ENCODE measurements at places on chromosomes 4 and X.

GRCh38 chrX:47683829-47684205, 24.8 kb upstream of the UXT start:
- no peak for DNase-seq

DNA sequence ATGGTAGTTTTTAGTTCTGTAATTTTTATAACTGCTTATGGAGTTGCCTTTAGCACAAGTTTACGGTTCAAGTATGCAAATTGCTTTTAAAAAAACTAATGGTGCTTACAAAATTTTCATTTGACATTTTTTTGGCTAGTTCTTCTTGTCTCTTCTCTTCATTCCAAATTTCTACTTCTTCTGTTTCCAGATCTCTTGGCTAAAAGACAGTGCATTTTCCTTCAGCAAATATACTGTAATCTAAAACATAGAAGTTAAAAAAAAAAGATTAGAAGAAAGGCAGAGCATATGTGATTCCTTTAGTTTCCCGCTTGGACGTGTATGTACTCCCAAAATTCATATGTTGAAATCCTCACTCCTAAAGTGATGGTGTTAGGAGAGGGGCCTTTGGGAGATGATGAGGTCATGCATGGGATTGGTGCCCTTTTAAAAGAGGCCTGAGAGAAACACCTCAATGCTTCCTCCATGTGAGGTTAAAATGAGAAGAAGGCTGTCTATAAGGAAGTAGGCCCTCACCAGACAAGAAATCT, 132.1 kb upstream of the NPY2R start:
- no peak for DNase-seq

DNA sequence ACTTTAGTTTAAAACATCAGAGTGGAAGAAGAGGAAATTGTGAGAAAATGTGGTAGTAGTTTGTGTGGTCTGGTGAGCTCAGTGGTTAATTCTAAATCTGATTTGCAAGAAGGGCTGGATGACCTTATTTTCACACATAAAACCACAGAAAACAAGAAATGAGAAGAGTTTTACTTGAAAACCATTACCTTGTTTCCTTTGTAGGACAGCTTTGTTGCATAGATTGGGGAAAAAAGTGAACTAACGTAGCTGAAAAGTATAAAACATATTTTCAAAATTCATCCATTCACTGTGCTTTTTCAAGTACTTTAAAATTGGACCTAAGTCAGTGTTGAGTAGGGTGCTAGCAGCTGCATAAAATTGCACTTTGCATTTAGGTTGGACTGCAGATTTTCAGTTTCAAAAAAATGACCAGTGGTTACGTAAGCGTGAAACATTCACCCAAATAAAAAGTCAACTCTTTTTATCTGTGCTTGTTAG, 211.3 kb downstream of the ARHGAP10 start:
- DNase-seq: no peak

- no peak for DNase-seq
Observed at GRCh38 chr4:2570551-2571222, 34.2 kb downstream of the FAM193A start.

DNA sequence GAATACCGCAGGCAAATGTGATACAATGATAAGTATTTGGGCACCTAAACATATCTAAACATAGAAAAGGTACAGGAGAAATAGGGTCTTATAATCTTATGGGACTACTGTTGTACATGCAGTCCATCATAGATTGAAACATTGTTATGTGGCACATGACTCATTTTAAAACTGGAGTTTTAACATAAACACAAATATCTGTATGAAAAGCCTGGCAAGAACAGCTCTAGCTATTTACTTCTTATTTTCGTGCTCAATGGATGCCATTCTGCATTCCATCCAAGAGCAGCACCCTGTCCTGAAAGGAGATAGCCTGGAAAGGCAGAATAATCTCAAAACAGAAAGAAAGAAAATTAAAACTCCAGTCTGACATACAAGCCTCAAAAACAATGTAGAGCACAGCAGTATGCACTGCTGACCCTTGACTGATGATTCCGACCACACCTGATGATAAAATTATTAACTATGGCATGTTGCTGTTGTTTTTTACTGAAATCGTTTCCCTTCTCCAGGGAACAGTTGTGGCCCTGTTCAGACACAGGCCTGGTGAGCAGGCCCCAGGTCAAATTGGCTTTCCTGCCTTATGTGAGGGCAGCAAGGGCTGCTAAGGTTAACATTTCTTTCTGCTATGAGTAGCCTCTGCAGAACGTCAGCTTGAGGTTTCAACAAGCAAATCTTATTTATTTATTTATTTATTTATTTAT, 152.7 kb downstream of the APBB2 start:
- no peak for DNase-seq

- DNase-seq: no peak
Observed at GRCh38 chr4:23887989-23888388, 1.9 kb downstream of the PPARGC1A start.

DNA sequence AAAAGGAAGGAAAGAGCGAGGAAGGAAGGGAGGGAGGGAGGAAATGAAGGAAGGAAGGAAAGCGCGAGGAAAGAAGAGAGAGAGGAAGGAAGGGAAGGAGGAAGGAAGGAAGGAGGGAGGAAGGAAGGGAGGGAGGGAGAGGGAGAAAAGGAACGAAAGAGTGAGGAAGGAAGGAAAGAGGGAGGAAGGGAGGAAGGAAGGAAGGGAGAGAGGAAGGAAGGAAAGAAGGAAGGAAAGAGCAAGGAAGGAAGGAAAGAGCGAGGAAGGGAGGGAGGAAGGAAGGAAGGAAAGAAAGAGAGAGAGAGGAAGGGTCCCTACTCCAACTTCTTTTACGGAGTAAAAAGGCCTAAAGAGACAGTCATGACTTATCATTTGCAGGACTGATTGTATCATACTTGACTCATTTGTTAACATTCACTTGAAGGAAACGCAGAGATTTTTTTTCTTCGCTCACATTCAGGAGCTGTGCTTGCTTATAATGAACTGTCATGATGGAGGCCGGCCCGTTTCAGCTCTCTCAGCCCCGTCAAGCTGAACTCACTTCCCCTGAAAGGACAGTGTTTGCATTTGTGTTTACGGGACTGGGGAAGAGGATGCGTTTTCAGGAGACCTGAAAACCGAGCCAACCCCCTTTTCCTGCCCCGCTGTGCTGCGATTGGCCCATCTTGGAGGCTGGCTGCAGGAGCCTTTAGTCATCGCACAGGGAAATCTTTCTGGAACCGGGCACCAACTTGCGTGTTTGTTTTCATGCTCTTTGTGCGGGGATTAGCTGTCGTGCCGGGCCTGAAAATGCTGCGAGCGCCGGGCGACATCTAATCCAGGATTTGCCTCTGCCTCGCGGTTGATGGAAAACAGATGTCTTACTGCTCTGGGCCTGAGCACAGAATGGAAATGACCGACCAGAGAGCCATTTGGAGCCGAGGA, 17.8 kb downstream of the TRIM2 start:
- DNase-seq: peak; percentile 83

DNA sequence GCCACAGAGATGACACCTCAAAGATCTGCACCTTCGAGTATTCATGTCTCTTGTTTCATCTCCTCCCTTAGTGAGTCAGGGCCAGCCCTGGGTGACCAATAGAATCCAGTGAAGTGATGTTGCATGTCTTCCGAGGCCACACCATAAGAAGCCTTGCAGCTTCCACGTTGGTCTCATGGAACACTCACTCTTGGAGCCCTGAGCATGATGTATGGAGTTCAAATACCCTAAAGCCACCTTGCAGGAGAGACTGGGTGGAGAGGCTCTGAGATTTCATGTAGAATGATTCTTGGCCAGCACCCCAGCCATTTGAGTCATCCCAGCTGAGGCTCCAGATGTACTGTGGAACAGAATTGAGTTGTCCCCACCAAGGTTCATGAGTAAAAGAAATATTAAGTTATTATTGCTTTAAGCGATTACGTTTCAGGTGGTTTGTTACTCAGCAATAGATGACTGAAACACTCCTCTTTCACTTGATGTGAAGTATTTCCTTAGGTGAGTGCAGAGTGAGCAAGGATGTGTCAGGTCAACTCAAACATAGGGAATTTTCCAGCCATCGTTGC, 5.0 kb upstream of the RP2 start:
- DNase-seq: no peak

DNA sequence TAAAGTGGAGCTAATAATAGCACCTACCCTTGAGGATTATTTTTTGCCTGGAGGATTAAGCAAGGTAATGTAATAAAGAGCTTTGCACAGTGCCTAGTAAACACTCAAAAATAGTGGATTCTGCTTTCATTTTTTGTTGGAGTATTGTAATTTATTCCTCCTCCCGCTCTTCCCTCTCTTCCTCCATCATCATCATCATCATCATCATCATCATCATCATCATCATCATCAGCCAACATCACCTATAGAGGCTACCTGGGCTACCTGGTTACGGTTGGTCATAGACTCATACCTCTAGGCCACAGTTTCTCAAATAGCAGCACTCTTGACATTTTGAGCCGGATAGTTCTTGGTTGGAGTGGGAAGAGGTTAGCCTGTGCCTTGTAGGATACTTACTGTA, 126.9 kb upstream of the TEX13A start:
- DNase-seq: no peak

- DNase-seq: no peak
Observed at GRCh38 chr4:42513748-42514492, 116.6 kb downstream of the SHISA3 start.

DNA sequence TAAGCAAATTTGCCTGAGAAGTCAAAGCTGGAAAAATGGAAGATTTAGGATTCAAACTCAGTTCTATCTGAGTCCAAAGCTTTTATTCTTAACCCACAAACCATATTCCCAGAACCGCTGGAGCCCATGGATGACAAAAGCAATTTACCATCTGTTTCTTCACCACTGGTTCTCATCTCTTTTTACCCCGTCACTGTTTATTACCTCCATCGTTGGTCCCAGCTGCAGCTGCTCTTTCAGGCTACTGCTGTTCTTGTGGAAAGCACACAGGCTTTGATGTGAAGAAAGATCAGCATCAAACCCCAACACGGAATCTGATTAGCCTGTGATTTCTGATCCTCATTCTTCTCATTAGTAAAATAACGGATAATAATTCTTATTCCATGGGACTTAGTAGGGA, 9.5 kb downstream of the FBXO8 start:
- DNase-seq: no peak

DNA sequence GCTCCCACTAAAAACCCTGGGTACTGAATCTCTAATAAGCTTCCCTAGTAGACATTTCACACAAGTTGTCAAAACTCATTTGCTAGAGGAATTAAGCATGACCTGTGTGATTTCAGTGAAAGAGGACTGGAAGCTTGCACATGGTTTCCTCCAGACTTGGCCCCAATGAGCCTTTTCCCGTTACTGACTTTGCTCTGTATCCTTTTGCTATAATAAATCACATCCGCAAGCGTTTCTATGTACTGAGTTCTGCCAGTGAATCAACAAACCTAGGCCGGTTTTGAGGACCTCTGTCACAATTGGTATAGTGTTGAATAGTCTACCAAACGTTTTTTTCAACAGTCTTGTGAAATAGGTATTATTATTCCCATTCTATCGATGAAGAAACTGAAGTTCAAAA, 8.2 kb downstream of the ATP11C start:
- no peak for DNase-seq

- DNase-seq: no peak
Observed at GRCh38 chrX:72125331-72126047, 6.2 kb downstream of the RTL5 start.

- DNase-seq: no peak
Observed at GRCh38 chr4:72084587-72085011, 52.8 kb downstream of the NPFFR2 start.

DNA sequence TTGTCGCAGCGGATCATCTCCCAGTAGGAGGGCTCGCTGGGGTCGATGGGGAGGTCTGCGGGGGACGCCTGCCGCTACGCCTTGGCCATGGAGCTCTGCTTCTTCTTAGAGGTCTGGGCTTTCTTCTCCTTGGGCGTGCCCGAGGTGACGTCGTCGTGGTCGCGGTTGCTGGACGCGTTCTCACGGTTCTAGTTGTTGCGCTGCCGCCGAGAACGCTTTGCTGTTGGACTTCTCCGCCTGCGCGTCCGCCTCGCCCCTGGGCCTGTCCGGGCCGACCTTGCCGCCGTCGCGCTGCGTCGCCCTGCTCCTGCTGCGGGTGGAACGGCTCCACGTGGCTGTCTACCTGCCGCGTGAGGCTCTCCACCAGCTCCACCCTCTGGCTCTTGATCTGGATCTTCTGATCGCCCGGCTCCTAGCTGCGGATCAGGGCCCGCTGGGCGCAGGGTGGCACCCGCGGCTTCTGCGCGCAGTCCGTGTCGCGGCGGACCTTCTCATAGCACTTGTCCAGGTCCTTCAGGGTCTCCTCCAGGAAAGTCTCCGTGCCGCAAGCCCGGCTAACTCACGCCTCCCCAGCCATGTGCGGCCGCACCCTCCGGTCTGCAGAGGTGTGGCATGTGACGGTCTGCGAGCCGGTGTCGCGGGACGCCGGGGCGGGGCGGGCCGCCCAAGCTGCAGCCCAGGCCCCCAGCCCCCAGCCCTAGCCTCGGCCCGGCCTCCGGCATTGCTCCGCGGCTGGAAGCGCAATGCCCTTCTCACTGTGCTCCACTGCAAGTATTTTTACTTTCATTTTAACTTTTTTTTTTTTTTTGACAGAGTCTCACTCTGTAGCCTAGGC, 40.5 kb upstream of the OGT start:
- peak; percentile 38 for DNase-seq

DNA sequence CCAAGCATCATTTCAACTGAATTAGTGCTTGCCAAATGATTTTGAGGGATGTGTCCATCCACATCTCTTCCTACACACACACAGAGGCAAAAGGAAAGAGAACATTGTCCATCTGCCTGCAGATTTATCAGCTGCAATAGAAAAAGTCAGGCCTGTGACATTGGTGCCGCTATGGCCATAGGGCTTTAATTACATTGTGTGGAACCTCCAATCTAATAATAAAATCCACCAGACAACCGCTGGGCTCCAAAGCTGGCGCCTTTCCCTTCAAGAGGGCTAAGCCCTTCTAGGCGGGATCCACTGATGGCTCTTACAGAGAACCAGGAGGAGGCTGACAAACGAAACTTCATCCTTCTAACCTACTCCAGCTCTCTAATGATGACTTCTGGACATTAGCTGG, 60.6 kb downstream of the PHOX2B start:
- no peak for DNase-seq

GRCh38 chrX:72097098-72097497, 34.6 kb downstream of the RTL5 start:
- no peak for DNase-seq

GRCh38 chr4:38177035-38177546, 216.9 kb downstream of the PTTG2 start:
- no peak for DNase-seq
